ENCODE measurements at places on chromosomes 2 and 18.

DNA sequence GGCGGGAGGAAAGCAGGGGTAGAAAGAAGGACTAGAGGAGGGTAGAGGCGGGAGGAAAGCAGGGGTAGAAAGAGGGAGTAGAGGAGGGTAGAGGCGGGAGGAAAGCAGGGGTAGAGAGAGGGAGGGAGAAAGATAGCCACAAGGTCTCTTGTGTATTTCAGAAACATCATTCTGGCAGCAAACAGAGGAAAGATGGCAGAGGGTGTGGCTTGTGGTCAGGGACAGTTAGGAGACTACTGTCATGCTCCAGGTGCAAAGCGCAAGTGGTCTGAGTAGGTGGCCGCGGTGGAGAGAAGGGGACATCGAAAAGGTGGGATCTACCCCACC lies 82.4 kb upstream of the TAF1B start:
- DNase-seq = no peak

DNA sequence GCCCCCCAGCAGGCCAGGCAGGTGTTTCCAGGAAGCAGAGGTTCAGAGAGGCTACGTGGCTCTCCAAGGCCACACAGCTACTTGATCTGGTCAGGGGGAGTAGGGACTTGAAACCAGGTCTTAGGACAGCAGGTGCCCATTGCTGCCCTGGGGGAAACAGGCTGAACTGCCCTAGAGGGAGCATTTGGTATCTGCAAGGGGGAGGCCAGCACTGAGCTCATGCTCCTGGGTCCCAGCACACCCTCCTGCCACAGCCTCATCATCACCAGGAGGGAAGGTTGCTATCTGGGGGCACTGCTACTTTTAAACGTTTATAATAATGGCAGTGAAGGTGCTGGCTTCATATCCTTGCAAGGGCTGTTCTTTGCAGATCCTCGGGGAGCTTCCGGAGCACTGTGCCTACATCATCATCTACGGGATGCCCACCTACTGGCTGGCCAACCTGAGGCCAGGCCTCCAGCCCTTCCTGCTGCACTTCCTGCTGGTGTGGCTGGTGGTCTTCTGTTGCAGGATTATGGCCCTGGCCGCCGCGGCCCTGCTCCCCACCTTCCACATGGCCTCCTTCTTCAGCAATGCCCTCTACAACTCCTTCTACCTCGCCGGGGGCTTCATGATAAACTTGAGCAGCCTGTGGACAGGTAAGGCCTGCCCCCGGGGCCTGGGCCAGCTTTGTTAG lies 36.1 kb downstream of the ABCG8 start:
- no peak for DNase-seq

GRCh38 chr2:46978723-46979122 lies 63.1 kb upstream of the MCFD2 start:
- no peak for DNase-seq

DNA sequence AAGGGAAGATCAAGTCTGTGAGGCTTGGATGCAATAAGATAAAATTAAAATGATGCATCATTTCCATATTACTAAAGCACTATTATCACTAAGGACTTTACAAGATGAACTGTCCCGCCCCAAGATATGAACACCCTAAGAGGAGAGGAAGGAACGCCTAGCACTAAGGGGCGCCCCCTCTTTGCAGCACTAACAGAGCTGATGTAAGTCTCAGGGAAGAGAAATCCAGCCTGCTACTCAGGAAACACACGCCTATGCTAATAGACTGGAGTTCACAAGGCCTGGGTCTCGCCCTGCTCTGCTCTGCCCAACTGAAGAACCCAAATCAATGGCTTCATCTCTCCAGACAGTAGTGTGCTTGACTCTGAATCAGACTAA lies 6.1 kb downstream of the INO80C start:
- DNase-seq = no peak

DNA sequence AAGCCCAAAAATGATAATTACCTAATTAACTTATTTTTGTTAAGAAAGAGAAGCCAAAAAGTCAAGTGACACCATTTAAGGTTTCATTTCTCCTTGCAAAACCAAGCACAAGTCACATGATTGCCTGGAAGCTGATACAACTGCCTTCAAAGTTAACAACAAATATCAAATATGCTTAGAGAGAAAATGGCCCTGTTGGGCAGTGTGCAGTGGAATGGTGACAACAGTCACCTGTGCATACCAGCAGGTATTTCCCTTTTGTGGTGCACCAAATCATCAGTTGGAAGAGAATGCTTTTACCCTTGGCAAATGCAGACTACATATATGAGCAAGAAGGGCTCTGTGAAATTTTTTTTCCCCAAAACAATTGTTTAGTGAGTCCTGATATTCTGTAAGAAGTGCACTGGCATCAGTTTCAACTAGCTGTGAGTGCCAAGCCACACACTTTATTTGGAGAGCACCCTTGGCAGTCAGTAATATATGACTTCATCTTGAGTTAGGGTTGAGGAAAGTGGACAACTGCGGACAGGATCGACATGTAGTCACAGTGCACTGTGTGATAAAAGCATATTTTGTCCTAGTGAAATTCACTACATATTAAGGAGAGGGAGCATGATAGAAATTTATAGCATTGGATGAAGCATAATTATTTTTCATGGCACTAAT lies 74.9 kb upstream of the DOCK10 start:
- DNase-seq = no peak

DNA sequence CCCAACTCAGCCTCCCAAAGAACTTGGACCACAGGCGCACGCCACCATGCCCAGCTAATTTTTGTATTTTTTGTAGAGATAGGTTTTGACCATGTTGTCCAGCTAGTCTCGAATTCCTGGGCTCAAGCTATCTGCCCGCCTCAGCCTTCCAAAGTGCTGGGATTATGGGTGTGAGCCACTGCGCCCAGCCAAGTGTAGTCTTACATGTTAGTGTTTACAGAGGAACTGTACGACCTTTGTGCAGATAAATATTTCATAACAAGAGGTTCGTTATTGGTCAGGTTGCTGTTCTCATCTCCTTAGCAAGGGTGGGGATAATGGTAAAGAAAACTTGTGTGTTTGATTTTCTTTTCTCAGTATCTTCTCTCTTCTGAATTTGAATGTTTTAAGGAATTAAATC lies 46.5 kb downstream of the RALBP1 start:
- no peak for DNase-seq

DNA sequence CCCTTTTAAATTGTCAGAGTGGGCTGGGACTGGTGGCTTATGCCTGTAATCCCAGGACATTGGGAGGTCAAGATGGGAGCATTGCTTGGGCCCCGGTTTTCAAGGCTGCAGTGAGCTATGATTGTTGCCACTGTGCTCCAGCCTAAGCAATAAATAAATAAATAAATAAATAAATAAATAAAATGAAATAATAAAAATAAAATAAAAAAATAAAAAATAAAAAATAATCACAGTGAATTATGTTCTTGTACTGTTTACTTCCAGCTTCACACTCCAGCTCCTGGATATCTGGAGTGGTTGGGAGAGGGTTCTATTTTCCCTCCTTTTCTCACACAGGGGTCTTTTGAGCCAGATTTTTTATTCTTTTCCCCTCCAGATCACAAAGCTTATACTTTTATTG lies 26.2 kb upstream of the PNPT1 start:
- no peak for DNase-seq
